ENCODE measurements at places on chromosomes 16 and 17.

GRCh38 chr17:19254651-19255050 lies 17.5 kb downstream of the EPN2 start:
- DNase-seq: no peak
- no peak overlapping the region for H3K4me3 ChIP-seq

DNA sequence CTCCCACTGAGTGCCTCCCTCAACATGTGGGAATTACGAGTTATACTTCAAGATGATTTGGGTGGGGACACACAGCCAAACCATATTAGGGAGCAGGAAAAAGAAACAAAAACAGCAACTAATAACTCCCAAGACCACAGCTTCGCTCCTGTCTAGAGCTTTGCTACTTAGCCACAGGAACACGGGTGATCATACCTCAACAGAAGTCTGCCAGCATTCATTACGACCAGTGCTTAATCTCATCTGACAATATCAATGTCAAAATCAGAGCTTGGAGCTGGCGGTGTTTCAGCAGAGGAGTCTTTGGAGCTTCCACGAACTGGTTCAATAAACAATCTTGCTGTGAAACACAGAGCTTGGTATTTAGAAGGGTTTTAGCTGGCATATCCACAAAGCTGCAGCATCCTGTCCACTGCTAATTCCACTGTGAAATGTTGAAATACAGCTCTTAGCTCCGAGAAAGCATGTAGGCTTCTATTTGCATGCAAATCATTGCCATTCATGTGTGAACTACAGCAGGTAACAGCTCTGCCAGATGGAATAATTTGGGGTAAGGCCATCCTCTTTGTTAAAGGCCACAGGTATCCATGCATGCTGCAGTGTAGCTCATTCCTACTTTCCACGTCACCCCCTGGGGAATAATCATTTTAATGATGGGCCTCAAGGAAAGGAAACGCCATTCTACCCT lies 128.4 kb upstream of the GOT2 start:
- no peaks in the 10 kb centered on the region for H3K27me3 ChIP-seq
- no peaks in the 10 kb centered on the region for H3K4me1 ChIP-seq
- H3K27ac ChIP-seq: no peak overlapping the region

- DNase-seq: no peak
- peaks cover 6% of the 10 kb centered on the region for H3K36me3 ChIP-seq
- H3K27ac ChIP-seq: no peak overlapping the region
- no peaks in the 10 kb centered on the region for H3K27me3 ChIP-seq
- H3K4me3 ChIP-seq: no peak overlapping the region
These were observed 11.8 kb downstream of the PDZD9 start for GRCh38 chr16:21989133-21989532.

DNA sequence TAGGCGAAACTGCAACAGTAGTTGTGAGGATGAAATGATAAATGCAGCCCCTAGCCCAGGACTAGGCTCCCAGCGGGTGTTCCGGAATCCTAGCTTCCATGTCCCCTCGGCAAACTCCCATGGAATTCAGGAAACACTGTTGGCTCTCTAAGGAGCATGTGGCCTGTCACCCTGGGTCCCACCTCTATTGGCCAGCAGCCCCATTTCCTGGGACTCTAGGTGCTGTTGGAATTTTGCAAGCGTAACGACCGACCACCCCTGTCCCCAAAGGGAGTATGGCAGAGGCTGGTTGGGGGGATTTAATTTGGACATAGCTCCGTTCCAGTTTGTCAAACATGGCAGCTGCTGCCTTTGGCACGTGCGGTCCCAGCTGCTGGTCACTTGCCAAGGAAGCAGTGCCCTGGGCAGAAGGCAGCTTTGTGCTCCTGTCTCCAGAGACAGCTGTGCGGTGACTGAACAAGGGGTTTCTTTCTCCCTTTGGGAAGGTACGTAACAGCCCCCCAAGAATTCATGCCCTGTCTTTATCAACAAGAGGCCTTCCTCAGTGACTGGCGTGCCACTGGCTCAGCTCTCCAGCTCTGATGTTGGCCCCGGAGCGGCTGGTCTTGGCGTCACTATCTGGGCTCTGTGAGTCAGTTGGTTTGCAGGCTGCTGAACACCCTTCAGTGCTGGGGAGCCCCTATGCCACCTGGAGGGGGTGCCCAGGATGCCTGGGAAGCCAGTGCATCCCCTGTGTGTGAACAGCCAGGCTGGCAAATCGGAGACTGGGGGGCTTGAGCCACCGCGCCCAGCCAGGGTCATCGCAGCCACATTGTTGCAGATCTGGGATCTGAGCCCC lies 235.2 kb upstream of the TNRC6C start:
- peak overlapping the region; percentile 22 for H3K27ac ChIP-seq
- H3K4me3 ChIP-seq: no peak overlapping the region
- peaks cover 9% of the 10 kb centered on the region for H3K27me3 ChIP-seq
- no peaks in the 10 kb centered on the region for H3K36me3 ChIP-seq
- H3K4me1 ChIP-seq: peaks cover 54% of the 10 kb centered on the region

GRCh38 chr17:38322897-38323296 lies 20.9 kb downstream of the GPR179 start:
- H3K4me3 ChIP-seq: no peak overlapping the region
- peaks cover 35% of the 10 kb centered on the region for H3K36me3 ChIP-seq
- no peak for DNase-seq
- peaks cover 7% of the 10 kb centered on the region for H3K4me1 ChIP-seq
- no peak overlapping the region for H3K27ac ChIP-seq

- peaks cover 14% of the 10 kb centered on the region for H3K4me1 ChIP-seq
- H3K27ac ChIP-seq: no peak within 1 kb of the TSS
- peak within 1 kb of the TSS; percentile 32 for H3K4me3 ChIP-seq
- H3K36me3 ChIP-seq: no peaks in the 10 kb centered on the region
- DNase-seq: no peak
These were observed at the start of gene ADAM11 for GRCh38 chr17:44758414-44759085. Gene ADAM11, plus strand, starts transcription at chr17:44758988. Its CDS starts 212 bp downstream, at chr17:44759200.
